Fibroblast of gingiva (primary cell): ENCODE measurements at places on chromosomes 6 and 20.

DNA sequence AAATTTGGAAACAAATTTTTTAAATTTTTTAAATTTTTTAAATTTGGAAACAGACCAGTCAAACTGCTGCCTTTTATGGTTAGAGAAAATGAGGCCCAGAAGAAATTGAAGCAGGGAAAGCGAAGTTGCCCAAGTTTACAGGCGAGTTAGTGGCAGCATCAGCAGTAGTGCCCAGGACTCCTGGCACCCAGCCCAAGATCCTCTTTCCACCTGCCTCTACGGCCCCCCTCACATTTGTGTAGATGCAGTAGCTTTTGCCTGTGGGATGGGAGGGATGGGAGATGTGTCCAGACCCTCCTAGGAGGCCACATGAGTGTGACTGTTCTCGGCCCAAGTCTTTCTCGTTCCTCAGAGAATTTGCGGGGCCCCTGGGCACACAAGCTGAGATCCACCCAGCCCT lies 49.8 kb downstream of the HNF4A start:
- DNase-seq, result peak; percentile 15

DNA sequence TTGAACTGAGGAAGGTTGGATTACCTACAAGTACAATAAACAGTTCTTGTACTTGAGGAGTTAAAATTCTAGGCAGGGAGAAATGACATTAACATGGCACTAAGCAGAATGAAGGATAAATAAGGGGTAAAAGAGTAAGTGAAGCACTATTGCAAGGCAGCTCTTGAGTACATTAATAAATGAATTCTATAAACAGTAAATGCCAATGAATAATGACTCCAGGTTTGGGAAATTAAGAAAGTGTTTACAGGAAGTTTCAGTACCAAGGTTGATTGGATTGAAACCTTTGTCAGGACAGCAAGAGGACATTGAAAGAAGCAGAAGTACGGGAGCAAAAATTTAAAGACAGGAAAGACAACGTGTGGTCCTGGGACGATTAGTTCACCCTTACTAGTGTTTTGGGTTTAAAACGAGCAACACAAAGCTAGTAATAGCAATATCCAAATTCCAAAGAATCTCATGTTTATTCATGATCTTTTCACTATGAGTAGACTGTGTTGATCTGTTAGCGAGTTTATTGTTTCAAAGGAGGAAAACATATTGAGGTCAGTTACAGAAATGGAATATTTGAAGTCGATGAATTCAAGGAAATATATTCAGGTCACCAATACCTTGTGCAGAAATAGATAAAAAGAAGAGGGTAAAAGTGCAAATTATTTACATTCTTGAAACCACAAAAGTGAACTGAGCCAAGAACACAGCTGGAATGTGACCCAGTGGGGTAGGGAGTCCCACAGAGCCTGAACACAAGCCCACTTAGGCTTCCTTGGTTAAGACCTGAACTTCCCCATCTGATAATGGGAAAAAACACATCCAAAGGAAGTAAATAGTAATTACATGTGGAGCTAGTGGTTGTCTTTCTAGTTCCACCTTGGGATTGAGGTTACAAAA lies 80.8 kb downstream of the MKKS start:
- no peak for DNase-seq

DNA sequence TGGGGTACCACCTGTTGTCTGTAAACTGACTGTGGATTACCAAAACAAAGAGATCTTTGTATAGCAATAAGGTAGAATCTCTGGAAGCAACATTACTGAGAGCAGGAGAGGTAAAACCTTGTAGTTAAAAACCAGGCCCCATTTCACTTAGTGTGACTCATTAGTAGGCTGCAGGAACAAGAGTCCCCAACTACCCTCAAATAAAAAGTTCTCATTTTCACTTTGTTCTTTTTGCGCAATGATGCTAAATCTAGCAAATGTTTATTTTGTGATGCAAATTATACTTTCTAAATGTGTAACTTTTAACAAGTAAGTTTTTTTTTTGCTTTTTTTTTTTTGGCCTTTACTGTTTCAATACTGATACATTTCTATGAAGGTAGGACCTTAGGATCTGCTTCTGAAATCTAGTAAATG lies 67.1 kb downstream of the ESF1 start:
- DNase-seq, result peak; percentile 44

DNA sequence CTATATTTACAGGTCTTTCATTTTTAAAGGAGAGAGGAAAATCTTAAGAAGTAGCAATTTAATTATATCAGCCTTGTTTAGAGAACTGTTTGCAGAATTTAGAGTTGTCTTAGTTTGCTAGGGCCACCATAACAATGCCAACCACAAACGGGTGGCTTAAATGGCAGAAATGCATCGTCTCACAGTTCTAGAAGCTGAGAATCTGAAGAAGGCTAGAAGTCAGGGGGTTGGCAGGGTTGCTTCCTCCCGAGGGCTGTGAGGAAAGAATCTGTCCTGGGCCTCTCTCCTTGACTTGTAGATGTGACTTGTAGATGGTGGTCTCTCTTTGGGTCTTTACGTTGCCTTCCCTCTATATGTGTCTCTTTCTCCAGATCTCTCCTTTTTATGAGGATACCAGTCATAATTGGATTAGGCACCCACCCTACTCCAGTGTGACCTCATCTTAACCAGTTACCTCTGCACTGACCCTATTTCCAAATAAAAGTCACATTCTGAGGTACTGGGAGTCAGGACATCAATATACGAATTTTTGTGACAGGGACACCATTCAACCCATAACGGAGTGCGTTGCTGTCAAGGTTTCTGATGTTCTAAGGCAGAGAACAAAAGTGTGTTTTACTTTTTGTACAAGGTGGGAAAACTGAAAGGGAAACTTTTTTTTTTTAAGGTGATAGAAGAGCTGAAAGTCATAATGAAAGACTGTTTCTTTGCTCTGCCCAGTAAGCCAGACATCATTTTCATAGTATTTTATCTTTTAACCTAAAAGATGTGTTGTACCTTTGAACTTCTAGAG lies 84.4 kb downstream of the SAMD3 start:
- no peak for DNase-seq

GRCh38 chr6:142721215-142721920 lies 223.6 kb downstream of the HIVEP2 start:
- no peak for DNase-seq

GRCh38 chr20:44110816-44111568 lies 76.0 kb downstream of the JPH2 start:
- no peak for DNase-seq

DNA sequence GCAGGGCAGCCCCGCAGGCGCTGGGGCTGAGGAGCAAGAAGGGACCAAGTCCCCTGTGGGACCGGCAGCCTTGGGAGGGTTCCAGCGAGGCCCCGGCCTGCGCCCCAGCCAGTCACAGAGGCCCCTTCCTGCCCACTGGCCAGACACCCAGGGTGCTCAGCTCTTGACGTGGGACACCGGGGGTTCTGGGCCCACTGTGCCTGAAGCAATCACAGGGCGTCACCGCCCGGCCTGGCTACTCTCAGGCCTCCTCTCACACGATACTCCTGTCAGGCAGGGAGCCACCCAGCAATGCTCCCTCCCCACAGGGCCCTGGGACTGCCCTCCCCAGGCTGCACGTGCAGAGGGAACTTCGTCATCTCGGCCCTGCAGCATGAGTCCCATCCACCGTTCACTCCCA lies 14.5 kb downstream of the TAF4 start:
- DNase-seq, result no peak

- DNase-seq, result no peak
Observed at GRCh38 chr6:131651782-131652181, 14.7 kb downstream of the ENPP3 start.

DNA sequence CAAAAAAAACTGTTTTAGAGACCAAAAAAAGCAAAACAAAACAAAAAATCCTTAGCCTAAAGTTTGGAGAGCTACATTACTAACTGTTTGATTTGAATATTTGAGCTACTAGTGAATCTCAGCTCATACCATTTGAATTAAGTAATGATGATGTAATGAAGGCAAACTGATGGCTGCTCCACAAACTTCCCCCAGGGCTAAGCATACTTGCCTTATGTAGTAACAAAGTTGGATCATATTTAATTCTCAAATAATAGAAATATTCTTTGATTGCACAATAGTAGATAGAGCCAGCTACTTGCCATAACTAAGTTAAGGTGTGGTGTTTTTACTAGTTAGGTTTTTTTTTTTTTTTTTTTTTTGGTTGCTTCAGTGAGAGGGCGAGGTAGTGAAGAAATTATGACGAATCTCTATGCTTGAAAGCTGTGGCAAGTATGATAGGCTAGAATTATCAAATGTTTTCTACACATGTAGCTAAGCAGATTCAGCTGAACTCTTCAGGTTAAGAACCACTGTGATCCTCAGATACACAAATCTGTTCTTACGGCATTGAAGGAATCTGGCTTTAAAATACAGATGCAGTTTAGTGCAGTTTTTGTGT lies 2.9 kb downstream of the RAB32 start:
- peak; percentile 86 for DNase-seq

- DNase-seq, result no peak
Observed at GRCh38 chr6:159681191-159681880, 11.7 kb downstream of the SOD2 start.

GRCh38 chr6:36510365-36510764 lies 36.9 kb downstream of the STK38 start:
- DNase-seq, result no peak

- no peak for DNase-seq
Observed at GRCh38 chr20:16654858-16655535, 74.8 kb upstream of the SNRPB2 start.

DNA sequence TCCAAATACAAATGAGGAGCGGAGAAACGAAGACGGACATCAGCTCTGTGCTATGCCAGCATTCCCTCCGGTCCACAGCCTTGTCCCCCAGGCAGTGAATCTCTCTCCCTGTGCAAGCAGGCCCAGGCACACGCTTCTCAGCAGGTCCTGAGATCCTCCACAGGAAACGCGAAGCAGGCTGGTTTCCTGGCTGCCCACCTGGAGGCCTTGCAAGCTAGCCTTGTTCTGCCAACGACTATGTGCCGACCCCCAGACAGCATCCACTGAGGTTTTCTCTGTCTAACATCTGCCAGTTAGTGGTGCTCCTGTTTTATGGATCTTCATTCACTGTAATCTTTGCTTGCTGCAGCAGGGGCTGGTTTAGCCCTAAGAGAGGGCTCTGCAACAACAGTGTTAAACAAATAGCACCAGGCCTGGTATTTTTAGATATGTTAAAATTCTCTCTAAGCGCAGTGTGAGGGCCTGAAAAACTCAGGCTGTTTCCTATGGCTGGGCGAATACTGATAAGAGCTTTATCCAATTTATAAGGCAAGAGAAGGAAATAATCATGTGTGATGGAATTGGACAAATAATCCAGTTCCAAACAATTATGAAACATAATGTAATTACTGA lies 386.0 kb upstream of the ARID1B start:
- DNase-seq, result no peak

- peak; percentile 88 for DNase-seq
Observed at GRCh38 chr6:43125119-43125518, 46.0 kb upstream of the SRF start.

DNA sequence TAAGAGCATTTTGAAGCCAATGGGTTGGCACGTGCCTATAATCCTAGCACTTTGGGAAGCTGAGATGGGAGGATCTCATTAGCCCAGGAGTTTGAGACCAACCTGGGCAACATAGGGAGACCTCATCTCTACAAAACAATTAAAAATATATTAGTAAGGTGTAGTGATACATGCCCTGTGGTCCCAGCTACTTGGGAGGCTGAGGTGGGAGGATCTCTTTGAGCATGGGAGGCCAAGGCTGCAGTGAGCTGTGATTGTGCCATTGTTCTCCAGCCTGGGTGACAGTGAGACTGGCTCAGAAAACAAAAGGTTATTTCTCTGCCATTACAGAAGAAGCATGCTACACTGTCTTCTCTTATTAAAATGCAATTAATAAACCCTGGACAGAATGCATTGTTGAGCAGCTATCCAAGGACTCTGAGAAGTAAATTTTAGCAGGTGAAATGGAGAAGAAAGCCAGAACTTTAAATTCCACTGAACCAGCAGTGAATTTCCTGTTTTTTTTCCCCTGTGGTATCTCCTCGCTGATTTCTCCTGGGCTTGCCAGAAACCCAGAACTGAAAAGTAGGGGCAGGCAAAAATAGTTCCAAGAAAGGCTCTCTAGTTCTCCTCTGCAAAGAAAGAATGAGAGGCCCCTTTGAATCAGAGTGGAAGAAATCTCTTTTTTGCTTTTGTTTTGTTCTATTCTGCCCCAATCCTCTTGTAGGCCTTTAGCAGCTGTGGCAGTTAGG lies 8.4 kb downstream of the AMD1 start:
- DNase-seq, result no peak

DNA sequence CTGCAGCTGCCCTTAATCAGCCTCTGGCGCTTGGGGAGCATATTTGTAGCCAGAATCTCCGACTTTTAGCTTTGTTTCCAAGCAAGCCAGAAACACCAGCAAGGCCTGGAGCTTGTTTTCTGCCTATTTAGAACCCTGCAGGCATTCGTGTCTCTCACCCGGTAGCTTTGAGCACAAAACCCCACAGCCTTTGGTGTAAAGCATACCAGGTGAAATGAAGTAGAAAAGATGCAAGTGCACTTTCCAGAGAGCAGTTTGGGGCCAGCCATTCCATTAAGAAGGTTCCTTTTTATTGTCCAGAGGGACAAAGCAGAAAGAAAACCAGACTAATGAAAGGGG lies 736 bp downstream of the FAM217B start:
- DNase-seq, result no peak

GRCh38 chr6:167050903-167051302 lies 51.7 kb downstream of the CEP43 start:
- DNase-seq, result no peak

- DNase-seq, result peak; percentile 32
Observed at GRCh38 chr6:155126727-155127439, 131.8 kb downstream of the TIAM2 start.

GRCh38 chr20:57244627-57245214 lies 21.7 kb downstream of the BMP7 start:
- DNase-seq, result no peak

- DNase-seq, result no peak
Observed at GRCh38 chr6:5403609-5404008, 142.3 kb downstream of the FARS2 start.

DNA sequence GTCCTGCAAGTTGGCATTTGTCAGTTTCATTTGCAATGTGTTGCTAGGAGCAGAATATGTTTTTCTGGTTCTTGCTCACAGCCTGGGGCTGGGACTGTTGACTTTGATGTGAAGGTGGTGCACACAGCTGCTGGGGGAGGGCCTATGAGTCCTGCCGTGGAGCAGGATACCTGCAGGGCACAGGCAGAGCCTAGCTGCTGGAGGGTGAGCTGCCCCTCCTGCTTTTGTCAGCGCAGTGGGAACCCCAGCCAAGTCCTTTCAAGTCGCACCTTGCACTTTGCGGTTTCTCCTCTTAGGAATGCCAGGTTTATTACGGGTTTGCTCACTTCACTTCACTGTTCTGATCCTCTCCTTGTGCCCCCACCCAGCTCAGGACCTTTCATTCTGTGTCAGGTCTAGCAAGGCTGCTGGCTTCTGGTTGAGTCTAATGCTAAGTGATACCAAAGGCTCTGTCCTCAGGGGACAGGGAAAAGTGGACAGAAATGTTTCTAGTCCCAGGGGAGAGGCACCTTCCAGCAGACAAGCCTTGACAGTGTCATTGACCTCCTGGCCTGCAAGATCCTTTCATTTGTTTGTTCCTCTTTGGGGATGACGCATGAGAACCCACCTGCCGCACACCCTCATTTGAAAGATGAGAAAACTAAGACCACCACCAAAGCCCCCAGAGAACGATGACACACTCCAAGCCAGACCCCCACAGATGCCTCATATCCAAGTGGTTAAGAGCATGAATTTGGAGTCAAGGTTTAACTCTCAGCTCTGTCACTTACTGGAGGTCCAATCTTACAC lies 2.7 kb upstream of the SPO11 start:
- DNase-seq, result no peak

GRCh38 chr6:167219967-167220512 lies 62.3 kb upstream of the GPR31 start:
- DNase-seq, result no peak
